Keratinocyte (primary cell): ENCODE measurements at places on chromosomes 7 and 10. TPM values are rescaled to one million over a fixed set of nuclear protein-coding genes. Genes with fewer than 3 reads are reported as not detected.

DNA sequence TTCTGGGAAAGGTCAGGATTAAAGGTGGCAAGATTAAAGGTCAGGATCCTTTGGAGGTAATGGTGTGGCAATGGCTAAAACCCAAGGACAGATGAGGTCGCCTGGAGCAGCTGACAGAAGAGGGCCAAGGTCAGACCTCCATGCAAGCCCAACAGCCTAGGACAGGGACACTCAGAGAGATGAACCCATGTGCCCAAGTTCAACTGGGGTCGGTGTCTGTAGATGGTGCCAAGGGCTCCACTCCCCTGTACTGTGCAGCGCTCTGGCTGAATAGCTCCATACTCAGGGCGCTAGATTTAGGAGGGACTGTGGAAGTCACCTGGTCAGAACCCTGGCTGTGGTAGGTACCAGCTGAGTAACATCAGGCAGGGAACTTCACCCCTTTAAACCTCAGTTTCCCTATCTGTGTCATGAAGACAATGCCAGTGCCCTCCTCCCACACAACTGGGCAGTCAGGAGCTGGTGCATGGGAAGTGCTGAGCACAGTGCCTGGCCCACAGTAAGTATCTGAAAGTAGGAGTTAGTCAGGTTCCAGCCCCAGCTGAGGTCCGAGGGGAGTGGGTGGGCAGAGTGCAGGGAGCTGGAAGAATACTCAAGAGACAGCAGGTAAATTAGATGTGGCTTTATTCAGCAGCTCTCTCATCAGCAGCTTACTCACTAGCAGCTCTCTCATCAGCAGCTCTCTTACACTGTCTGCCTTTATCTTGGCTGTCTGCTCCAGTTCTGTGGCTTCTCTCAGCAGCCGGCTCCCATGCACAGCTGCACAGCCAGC, 327.1 kb downstream of the GLRX3 start:
- no peak for DNase-seq

DNA sequence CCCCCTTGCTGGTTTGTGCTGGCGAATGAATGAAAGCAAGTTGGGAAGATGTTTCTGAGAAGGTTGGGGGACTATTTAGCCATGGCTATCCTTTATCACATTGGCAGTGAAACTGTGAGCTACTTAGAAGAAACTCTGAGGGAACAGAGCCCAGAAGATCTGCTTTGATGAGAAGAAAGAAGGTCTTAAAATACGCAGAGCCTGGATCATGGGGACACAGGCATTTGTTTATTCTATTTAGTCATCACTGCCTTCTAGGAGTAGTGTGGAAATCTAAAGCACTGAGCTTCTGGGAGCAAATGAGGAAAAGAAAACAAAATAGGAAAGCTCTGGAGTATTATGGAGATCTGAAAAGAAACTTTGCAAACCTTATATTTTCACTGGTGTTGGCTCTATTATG, 28.5 kb downstream of the CPED1 start:
- DNase-seq = no peak

- no peak for DNase-seq
These were observed 59.2 kb downstream of the WIPF3 start for GRCh38 chr7:29865526-29865925.

- DNase-seq = no peak
These were observed 81.9 kb upstream of the DUSP5 start for GRCh38 chr10:110415809-110416208.

GRCh38 chr10:2081501-2081900, 344.2 kb upstream of the ADARB2 start:
- DNase-seq = no peak

Gene TWIST1
- 1.5 to 3.0 TPM (median 1.7 TPM) in 3 replicates for polyA plus RNA-seq

Gene CPA1
- polyA plus RNA-seq = not detected in 3 replicates

Gene CABCOCO1
- polyA plus RNA-seq = 0.17 to 0.40 TPM in 2 of 3 replicates, not detected in the other

Gene OR2AE1
- polyA plus RNA-seq = 0.09 TPM in 1 of 3 replicates, not detected in the others

Gene IFIT1B
- polyA plus RNA-seq = not detected in 3 replicates

- no peak for DNase-seq
These were observed 126.7 kb downstream of the TNS3 start for GRCh38 chr7:47454974-47455871.

Gene BLOC1S2
- polyA plus RNA-seq = 44.4 to 74.1 TPM (median 48.4 TPM) in 3 replicates

DNA sequence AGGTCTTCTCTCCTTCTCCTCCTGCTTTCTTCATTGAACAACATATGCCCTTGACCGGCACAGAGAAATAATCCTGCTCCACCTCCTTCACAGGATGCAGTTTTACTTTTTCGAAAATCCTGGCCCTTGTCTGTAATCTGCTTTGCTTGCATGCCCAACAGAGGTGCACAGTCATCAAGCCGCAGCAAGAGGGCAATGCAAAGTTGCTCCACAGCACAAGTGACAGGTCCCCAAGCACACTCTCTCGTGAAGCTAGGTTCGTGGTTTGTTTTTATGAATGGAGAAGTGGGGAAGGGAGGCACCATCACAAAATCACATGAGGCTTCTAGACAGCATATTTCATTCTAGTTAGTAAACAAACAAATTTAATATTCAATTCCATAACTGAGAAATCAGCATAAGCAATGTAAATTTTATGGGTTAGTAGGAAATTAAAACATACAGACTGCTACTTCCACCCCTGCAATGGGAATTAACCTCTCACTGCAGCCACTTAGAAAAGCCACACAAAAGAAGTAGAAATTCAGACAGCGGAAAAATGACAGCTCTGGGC, 178.8 kb downstream of the TPK1 start:
- no peak for DNase-seq

- DNase-seq = no peak
These were observed 9.1 kb downstream of the CACNB2 start for GRCh38 chr10:18149196-18149800.
